ENCODE measurements at places on chromosomes 13 and 19.

DNA sequence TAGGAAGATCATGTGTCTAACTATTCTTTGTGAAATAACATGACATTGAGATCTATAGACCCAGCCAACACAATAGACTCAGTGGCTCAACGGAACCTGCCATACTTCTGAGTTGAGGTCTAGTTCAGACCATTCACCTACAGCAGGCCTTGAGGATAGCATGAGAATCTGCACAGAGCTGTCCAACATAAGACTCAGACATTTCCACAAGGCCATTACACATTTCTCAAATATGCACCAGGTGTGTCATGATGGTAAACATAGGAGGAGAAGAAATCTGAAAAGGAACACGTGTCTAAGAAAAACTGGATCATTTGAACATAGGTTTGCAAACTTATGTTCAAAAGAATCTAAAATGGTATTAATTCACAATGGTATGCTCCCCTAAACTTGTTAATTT is 421.4 kb downstream of the SLITRK6 start:
- DNase-seq, result no peak

GRCh38 chr19:28519952-28520861 is 692.7 kb downstream of the UQCRFS1 start:
- no peak for DNase-seq

DNA sequence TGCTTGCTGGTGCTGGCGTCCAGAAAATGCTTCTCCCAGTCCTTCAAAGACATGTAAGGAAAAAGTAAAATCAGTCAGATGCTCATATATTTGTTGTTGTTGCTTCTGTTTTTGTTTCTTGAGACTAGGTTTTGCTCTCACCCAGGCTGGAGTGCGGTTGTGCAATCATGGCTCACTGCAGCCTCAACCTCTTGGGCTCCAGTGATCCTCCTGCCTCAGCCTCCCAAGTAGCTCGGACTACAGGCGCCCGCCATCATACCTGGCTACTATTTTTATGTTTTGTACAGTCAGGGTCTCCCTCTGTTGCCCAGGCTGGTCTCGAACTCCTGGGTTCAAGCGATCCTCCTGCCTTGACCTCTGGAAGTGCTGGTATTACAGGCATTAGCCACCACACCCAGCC is 11.0 kb upstream of the EPS15L1 start:
- no peak for DNase-seq

DNA sequence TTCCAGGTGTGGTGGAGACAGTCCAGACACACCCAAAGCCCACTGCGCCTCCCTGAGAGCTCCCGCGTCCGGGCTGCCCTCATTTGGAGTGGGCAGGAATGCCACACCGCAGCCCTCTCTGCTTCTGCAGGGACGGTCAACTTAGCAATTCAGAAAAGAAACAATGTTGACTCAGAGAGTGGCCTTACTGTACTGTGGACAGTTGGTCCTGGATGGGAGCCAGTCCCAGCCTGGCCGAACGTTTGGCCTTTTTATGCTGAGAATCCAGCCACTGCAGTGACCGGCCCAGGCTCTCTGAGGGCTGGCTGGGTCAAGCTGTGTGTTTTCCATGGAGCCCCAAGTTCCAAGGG is 7.2 kb downstream of the GAS6 start:
- DNase-seq, result peak; percentile 81

DNA sequence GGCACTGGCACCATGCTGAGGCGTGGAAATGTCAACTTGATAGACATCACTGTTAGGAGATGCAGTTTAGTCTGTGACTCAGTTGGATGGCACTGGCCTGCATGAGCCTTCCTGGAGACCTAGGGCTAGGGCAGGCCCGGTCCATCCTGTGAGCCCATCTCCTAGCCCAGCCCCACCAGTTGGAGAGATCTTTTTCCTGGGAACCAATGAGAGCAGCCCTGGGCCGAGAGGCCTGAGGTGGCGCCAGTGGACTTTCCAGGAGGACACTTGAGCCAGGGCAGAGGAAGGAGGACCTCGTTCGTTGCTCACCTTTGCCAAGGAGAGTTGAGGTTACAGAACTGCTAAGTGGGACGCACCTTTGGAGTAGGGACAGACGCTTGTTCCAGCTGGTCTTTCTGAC is 100.5 kb upstream of the TEX29 start:
- no peak for DNase-seq

- no peak for DNase-seq
These were observed 143.5 kb downstream of the DCT start for GRCh38 chr13:94335761-94336526.

- DNase-seq, result no peak
These were observed 574 bp downstream of the CYP2S1 start for GRCh38 chr19:41193430-41194156.

Data from EH (cell line).